Epithelial cell of proximal tubule (primary cell): ENCODE measurements at places on chromosomes 4 and X.

GRCh38 chrX:2811271-2811670 is 17.5 kb upstream of the GYG2 start:
- DNase-seq = no peak

DNA sequence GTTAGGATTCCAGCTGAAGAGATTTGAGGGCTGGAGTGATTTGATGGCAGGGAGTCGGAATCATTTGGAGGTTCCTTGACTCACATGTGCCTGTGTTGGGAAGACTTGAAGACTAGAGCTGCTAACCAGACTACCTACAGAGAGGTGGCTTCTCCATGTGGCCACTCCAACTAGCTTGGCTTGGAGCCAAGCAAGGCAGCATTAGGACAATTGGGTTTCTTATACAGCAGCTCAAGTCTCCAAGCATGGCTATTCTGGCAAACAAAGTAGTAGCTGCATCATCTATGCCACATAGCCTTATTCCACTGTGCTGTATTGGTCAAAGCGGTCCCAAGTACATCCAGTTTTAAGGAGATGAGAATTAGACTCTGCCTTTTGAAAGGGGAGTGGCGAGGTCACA is 171.7 kb upstream of the SLC4A4 start:
- no peak for DNase-seq

- no peak for DNase-seq
Measured at GRCh38 chr4:134687646-134688628, 486.3 kb upstream of the PABPC4L start.

DNA sequence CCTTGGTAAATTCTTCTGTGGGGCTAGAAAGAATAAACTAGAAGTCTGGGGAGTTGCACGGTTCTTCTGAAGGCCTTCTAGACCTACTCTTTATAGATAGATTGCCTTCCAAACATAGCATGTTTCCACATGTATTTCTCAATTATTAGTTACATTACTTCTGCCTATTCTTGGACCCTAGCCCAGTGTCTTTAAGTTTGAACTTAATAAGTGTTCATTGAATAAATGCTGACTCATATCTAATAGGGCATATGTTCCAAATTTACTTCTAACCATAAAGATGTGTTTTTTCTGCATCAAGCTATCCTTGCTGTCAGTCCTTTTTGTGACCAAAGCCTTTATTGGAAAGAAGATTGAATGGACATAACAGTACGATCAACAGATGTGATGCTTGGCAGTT is 503.6 kb upstream of the ZFP42 start:
- no peak for DNase-seq

DNA sequence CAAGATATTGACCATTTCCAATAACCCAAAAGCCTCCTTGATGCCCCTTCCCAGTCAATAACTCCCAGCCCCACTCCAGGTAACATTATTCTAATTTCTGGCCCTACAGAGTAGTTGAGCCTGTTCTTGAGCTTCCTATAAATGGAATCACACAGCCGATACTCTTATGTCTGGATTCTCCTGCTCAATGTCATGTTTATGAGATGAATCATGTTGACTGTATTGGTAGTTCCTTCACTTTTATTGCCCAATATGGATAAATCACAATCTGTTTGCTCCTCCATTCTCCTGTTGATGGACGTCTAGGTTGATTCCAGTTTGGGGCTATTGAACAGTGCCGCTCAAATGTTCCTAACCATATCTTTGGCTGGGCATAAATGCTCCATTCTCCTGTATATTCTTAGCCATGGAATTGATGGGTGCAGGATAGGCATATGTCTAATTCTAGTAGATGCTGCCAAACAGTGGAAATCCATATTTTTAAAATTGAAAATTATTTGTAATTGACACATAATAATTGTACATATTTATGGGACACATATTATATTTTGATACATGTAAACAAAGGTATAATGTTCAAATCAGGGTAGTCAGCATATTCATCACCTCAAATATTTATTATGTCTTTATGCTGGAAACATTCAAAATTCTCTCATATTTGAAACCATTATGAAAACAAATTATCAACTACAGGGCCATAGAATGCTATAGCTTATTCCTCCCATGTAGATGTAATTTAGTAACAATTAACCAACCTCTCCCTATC is 40.5 kb upstream of the SLC2A9 start:
- DNase-seq = no peak
